NCI-H510A treated with DMSO at 0.1 percent for 48 hours (cell line): ENCODE measurements at places on chromosomes 4 and X.

DNA sequence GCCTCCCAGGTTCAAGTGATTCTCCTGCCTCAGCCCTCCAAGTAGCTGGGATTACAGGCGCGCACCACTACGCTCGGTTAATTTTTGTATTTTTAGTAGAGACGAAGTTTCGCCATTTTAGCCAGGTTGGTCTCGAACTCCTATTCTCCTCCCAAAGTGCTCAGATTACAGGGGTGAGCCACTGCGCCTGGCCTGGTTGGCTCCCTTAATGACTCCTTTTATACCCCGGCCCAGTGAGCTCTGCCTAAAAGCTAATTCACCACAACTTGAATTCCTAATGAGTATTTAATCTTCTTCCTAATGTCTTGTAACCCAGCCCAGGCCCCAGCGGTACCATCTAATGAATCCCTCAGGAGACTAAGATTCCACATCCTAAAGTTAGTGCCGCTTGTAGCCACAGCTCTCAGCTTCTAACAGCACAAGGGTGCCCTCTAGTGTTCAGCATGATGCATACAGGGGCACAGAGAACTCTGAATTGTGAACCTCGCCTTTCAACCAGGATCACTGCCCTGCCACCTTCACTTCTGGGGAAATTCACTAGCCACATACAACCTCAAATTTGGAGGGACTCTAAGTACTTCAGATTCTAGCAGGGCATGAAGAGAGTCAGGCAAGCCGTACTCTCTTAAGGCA, 89.5 kb downstream of the OR13H1 start:
- peak; percentile 70 for DNase-seq

DNA sequence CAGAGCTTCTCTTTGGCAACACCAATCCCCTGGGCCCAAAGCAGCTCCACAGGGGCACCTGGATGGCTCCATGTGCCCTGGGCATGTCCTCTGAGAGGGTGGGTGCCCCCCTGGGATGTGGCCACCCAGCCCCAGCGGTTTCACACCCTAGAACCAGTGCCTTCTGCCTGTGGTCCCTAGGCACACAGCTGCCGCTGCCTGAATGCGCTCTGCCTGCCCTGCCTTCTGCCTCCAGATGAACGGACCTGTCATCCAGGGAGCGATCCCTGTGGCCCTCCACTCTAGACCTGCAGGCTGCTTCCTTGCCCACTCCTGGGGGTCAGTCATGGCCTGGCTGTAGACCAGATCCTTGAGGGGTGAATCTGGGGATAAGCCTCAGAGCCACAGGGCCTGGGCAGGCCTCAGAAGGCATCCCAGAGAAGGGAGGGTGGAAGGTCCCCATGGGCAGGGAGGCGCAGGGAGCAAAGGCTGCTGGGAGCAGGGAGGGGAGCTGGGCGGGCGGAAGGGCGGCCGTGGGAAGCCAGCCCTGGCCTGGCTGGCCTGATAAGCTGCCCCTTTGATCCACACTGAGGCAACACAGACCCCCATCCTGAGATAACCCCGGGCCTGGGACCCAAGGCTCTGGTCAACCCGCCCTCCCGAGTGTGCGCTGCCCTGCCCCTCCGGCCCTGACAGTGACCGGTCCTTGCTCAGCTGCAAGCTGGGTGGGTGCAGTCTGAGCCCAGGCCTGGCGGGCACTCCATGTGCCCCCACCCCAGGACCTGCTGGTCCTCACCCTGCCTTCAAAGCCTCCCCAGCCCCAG, 8.1 kb upstream of the FGFR3 start:
- DNase-seq: no peak

DNA sequence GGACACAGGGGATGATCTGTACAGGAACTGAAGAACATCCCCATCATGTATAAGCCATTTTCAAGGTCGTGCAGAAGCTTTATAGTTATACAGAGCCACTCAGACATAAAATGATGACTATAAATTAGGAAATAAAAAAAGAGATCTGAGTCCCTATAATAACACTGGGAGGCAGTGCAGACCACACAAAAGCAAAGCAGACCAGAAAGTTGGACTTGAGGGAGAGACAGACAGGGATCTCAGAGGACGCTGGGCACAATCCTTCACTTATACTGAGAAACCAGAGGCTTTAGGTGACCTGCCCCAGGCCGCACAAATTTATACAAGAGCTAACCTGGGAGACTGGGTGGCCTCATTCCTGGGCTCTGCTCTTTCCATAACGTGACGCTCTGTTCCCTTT, 70.5 kb downstream of the HADH start:
- DNase-seq: no peak

GRCh38 chr4:188387179-188387791, 248.0 kb downstream of the TRIML1 start:
- no peak for DNase-seq

- no peak for DNase-seq
These were observed 413.8 kb downstream of the FAT4 start for GRCh38 chr4:125728568-125728967.

DNA sequence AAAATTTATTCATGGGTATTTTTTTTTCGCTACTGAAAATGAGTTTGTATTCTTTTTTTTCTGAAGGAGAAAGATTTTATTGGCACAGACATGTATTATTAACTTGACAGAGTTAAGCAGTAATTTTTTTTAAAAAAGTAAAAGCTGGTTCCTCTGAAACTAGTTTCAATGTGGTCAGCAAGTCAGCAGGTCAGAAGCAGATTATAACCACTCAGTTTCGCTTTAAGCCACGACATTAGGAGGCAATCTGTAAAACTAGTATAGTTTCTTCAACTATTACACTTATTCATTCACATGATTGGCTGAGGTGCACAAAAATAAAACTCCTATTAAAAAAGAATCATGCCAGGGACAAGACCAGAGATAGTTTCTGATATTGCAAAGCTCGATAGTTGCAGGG, 714.2 kb upstream of the PCDH7 start:
- DNase-seq: no peak

DNA sequence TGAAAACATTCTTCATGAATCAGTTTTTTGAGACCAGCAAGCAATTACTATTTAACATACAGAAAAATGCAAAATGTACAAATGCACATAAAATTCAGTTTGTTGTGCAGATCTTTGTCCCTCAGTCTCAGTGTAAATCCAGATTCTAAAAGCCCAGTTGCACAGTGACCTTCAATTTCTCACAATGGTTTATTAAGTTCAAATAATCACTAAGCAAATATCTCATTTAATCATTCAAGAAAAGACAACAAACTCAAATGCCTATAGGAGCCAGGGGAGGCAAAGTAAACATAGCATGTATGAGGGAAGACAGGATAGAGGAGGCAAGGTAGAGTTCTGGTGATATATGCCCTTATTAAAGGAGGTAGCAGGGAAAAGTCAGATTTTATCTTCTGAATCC, 82.8 kb downstream of the PPP3CA start:
- DNase-seq: no peak

DNA sequence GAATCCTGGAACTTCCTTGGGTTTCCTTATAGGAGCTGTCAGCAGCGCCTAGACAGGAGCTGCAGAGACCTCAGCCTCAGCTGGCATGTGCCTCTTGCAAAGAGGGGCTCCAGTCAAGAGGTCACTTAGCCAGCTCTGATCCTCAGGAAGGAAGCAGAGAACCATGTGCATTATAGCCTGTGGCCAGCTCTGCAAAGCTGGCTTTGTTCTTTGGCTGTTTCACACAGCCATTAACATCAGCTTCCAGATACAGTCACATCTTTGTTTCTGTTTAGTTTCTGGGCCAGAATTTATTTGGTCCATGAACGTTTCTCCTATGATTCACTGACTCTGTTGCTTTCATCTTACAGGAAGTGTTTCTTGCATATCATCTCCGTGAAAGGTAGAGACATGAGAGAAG, 92.4 kb downstream of the CC2D2A start:
- no peak for DNase-seq

DNA sequence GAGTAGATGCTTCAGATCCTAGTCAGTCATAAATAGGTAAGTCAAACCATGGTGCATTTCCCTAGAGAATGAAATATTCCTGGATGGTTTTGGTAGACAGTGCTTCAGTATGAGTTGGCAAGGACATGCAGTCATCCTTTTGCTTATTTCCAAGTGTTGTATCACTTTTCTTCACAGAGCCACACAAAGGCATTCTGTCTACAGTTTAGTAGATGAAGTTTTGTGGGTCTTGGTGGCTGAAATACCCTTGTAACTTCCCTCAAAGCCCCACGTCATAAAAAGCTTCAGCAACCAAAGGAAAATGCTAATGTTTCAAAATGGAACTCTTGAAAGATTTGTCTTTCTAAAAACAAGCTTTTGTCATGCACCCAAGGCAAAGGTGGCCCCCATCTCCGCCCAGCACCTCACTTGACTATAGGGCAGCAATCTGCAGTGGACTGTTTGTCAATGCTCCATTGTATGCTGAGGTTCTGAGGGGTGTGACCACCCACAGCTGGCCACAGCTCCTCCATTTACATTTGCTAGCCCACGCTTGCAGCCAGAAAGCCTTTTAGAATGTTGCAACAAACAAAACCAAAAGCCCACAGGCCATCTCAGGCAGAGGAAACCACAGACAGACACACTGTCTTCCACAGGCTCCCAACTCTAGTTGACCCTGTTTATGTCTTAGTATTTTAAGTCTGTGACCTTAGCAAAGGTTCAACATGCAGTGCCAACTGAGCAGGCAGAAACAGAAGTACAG, 87.1 kb upstream of the FAM9C start:
- no peak for DNase-seq

DNA sequence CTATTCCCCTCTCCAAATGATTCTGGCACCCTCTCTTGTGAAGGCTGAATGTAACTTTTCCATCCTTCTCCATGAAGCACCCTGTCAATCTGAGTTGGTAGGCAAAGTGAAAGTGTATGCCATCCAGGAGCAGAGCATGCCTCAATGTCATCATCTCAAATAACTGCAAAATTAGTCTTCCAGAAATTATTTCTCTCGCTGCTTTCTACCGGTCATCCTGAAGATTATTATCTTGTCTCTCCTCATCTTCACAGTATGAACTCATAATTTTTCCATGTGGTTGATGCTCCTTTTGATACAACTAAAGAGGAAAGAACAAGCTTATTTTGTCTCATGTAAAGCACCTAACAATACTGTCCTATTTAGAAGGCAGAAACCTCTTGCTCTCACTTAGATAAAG, 285.5 kb upstream of the PCDH7 start:
- DNase-seq: no peak

GRCh38 chrX:27354021-27354420, 109.1 kb downstream of the PPP4R3C start:
- no peak for DNase-seq
